Panc1 (cell line): ENCODE measurements at places on chromosomes 16 and 17. TPM values are rescaled to one million over a fixed set of nuclear protein-coding genes. Genes with fewer than 3 reads are reported as not detected.
A peak's percentile ranks its signal among the peaks of the same experiment; 100 is the strongest.

The ALDH3A1 gene
- 0.21 TPM for total RNA-seq

The MRPL38 gene
- 165 TPM for total RNA-seq

The ACOX1 gene
- 53.5 TPM for total RNA-seq

The LRRC37A3 gene
- 13.3 TPM for total RNA-seq

The SOST gene
- not detected for total RNA-seq

DNA sequence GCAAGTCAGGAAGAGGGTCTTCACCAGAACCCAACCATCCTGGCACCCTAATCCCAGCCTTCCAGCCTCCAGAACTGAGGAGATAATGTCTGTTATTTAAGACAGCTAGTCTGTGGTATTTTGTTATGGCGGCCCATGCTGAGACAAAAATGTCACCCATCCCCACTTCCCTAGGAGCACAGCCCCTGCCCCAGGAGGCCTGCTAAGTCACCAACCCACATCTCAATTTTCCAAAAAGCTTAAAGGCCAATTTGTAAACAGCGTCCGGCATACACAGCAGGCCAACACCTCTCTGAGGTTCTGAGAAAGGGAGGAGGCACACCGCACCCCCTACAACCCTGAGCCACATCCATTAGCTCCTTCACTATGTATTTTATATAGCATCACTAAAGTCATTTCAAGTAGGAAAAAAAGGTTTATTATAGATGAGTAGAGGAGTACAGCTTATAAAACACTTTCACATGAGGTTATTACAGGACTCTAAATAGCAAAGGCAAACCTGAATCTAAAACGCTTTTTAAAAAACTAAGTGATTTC lies 6.9 kb downstream of the TMEM170A start:
- H3K27me3 ChIP-seq: no peaks in the 10 kb centered on the region
- H3K4me3 ChIP-seq: no peak overlapping the region
- no peak overlapping the region for H3K27ac ChIP-seq
- no peak for DNase-seq

DNA sequence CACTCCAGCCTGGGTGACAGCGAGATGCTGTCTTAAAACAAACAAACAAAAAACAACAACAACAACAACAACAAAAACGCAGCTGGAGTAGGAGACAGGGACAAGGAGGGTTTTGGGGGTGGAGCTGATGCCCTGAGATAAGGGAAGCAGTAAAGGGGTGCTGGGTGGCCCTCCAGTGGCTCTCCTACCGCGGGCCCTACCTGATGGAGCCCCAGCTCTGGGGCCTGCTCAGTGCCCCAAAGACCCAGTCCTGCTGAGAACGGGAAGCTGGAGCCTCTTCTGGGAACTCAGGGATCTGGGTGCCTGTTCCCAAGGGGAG lies 21.3 kb upstream of the NAGS start:
- peaks cover 3% of the 10 kb centered on the region for H3K4me1 ChIP-seq
- H3K27ac ChIP-seq: no peak overlapping the region
- no peak overlapping the region for H3K4me3 ChIP-seq
- no peak for DNase-seq
- no peaks in the 10 kb centered on the region for H3K36me3 ChIP-seq

- no peaks in the 10 kb centered on the region for H3K4me1 ChIP-seq
- H3K27ac ChIP-seq: no peak overlapping the region
- H3K36me3 ChIP-seq: peaks cover 25% of the 10 kb centered on the region
- no peak overlapping the region for H3K4me3 ChIP-seq
- DNase-seq: no peak
Observed at GRCh38 chr16:66728117-66728787, 23.2 kb downstream of the DYNC1LI2 start.

GRCh38 chr17:64231567-64232141 lies 31.4 kb downstream of the TEX2 start:
- H3K27ac ChIP-seq: no peak overlapping the region
- no peaks in the 10 kb centered on the region for H3K36me3 ChIP-seq
- H3K4me1 ChIP-seq: no peaks in the 10 kb centered on the region
- no peaks in the 10 kb centered on the region for H3K27me3 ChIP-seq
- H3K4me3 ChIP-seq: no peak overlapping the region

- H3K27ac ChIP-seq: no peak overlapping the region
- no peak for DNase-seq
- peaks cover 12% of the 10 kb centered on the region for H3K4me1 ChIP-seq
- no peaks in the 10 kb centered on the region for H3K36me3 ChIP-seq
- no peak overlapping the region for H3K4me3 ChIP-seq
Observed at GRCh38 chr17:67403065-67403464, 26.0 kb downstream of the PITPNC1 start.

- H3K36me3 ChIP-seq: no peaks in the 10 kb centered on the region
- no peak for DNase-seq
- no peak overlapping the region for H3K4me3 ChIP-seq
- no peaks in the 10 kb centered on the region; the same call in 1 of the 2 replicates for H3K27me3 ChIP-seq
- no peak overlapping the region for H3K27ac ChIP-seq
Observed at GRCh38 chr17:34913001-34913400, 48.3 kb downstream of the CCT6B start.

DNA sequence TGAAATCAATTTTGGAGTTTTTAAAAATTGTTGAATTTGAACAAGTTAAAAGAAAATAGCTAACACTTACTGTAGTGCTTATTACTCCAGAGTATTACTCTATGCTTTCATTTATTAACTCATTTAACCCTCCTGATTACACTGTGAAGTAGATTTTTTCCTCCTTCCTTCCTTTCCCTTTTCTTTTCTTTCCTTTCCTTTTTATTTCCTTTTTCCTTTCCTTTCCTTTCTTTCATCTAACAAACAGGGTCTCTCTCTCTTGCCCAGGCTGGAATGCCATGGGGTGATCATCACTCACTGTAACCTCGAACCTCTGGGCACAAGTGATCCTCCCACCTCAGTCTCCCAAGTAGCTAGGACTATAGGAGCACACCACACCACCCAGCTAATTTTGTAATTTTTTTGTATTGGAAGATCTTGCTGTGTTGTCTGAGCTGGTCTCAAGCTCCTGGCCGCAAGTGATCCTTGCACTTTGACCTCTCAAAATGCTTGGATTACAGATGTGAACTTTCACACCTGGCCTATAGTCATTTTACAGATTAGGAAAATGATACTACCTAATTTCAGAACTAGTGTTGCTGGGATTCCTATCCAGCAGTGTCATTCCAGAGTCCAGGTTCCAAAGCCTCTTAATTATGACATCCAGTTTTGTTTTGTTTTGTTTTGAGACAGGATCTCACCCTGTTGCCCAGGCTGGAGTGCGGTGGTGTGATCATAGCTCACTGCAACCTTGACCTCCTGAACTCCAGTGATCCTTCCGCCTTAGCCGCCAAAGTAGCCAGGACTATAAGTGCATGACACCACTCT lies 59.9 kb downstream of the TAOK1 start:
- peaks cover 5% of the 10 kb centered on the region; the same call in 1 of the 2 replicates for H3K4me1 ChIP-seq
- DNase-seq: no peak
- H3K4me3 ChIP-seq: no peak overlapping the region
- H3K36me3 ChIP-seq: peaks cover 9% of the 10 kb centered on the region; the same call in 1 of the 2 replicates
- no peak overlapping the region for H3K27ac ChIP-seq
- H3K27me3 ChIP-seq: no peaks in the 10 kb centered on the region

DNA sequence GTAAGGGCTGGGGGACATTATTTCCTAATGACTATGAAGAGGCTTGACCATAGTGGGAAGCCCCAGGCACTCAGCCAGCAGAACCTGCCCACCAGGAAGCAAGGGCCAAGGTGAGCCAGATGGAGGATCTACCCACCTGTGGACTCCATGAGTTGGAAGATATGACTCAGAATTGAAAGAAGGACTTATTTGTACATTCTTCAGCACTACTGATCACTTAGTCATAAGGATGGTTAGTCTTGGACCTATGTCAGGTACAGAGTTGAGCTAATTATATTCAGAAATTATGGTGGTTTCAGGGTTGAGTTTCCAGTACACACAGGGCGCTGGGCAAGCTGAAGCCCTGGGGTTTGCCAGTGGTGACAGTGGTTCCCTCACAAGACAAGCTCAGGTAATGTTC lies 24.0 kb upstream of the GRIN2A start:
- H3K27me3 ChIP-seq: no peaks in the 10 kb centered on the region
- H3K36me3 ChIP-seq: no peaks in the 10 kb centered on the region
- no peak overlapping the region for H3K4me3 ChIP-seq
- H3K4me1 ChIP-seq: no peaks in the 10 kb centered on the region

GRCh38 chr17:49315551-49316257 lies 46.3 kb downstream of the ZNF652 start:
- peak; percentile 73 for DNase-seq
- no peak overlapping the region for H3K4me3 ChIP-seq
- H3K27ac ChIP-seq: peak overlapping the region; percentile 58
- 0 out of 2 replicates have a peak, but pooled peaks cover 3% of the 10 kb centered on the region for H3K36me3 ChIP-seq
- no peaks in the 10 kb centered on the region for H3K27me3 ChIP-seq
